Effector memory CD8-positive, alpha-beta T cell (primary cell): ENCODE measurements at places on chromosomes 13 and 19.

GRCh38 chr13:110455444-110455843 lies 106.1 kb downstream of the RAB20 start:
- no peak for DNase-seq

GRCh38 chr13:80339912-80340650 lies 845 bp downstream of the SPRY2 start:
- no peak for DNase-seq

GRCh38 chr19:21202865-21203494 lies 61.1 kb downstream of the ZNF431 start:
- DNase-seq: peak; percentile 27

- DNase-seq: no peak
Observed at GRCh38 chr13:114249077-114249476, 14.4 kb downstream of the CDC16 start.

- no peak for DNase-seq
Observed at GRCh38 chr13:94390881-94391280, 88.6 kb downstream of the DCT start.

GRCh38 chr13:97753942-97754670 lies 199.4 kb upstream of the IPO5 start:
- no peak for DNase-seq

DNA sequence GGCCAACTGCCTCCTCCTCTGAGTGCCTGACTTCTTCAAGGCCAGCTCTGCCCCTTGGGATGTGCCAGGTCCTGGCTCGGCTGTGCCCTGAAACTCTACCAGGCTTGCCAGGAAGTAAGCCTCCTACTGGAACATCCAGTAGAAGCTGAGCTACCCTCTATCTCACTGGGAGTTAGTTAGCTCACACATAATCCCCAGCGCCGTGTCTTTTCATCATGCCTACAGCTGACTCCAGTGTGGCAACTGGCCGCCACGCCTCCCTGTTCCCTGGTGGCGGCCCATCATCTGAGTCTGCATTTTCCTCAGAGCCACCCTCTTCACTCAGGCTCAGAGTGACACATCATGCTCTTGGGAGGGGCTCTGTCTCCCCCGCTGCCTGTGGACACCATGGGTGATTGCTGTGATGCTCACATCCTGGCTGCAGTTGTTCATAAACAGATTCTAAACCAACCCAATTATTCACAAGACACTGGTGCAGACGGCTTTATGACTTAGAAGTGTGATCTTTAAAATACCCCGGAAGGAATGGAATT lies 131.9 kb upstream of the IRS2 start:
- DNase-seq: no peak

DNA sequence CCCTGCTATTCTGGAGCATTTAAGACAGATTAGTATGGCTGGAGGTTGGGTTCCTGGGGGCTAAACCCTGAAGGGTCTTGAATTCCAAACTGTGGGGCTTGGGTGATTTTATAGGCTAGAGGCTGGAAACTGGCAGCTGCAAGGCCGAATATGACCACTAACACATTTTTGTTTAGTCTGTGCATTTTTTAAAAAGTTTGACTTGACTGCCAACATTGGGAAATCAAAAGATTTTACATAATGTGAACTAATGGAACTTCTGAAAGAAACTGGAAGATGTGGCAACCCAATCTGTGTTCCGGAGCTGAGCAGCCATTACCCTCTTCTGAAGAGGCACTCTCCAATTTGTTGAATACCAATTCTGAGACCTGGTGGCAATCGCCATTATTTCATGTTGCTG lies 5.1 kb downstream of the ZNF784 start:
- DNase-seq: no peak

DNA sequence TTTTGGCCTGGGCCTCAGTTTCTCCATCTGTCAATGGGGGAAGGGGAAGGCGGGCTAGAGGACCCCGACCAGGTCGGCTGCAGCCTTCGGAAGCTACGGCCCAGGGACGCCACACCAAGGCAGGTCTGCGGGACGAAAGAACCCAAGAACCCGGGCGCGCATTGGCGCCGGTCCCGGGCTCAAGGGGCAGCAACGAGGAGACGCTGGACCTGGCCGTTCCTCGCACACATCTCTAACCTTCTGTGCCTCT lies 739 bp upstream of the ILF3 start:
- DNase-seq: no peak
